ENCODE measurements at places on chromosomes 13 and 19. TPM values are rescaled to one million over a fixed set of nuclear protein-coding genes. Genes with fewer than 3 reads are reported as not detected.

GRCh38 chr13:67662997-67663396, 432.9 kb upstream of the PCDH9 start:
- no peak overlapping the region for H3K27ac ChIP-seq
- H3K27me3 ChIP-seq, result no peaks in the 10 kb centered on the region
- no peaks in the 10 kb centered on the region for H3K4me1 ChIP-seq
- no peaks in the 10 kb centered on the region for H3K36me3 ChIP-seq

Gene SIGLEC14
- 0.33 TPM for total RNA-seq

DNA sequence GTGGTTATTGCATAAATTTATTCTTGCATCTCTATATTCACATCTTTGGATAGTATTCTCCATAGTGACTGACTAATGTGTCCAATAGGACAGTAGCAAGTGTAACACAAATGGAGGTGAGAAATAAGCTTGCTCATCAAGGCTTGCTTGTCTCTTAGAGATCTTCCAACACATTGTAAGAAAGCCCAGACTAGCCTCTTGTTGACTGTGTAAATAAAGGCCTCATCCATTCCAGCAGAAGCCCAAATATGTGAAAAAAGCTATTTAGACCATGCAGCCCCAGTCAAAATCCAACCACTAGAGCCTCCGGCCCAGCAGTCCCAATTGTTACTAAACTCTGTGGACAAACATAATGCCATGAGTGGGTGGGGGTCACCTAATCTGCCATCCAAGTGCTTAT, 2.7 kb upstream of the ZNF615 start:
- no peak for DNase-seq
- no peak overlapping the region for H3K4me3 ChIP-seq
- H3K36me3 ChIP-seq, result peaks cover 28% of the 10 kb centered on the region
- H3K27ac ChIP-seq, result no peak overlapping the region

GRCh38 chr19:29671393-29672160, 6.3 kb downstream of the PLEKHF1 start:
- no peaks in the 10 kb centered on the region for H3K27me3 ChIP-seq
- H3K4me1 ChIP-seq, result peaks cover 98% of the 10 kb centered on the region
- H3K4me3 ChIP-seq, result peak overlapping the region; percentile 29
- peak overlapping the region; percentile 98 for H3K27ac ChIP-seq

DNA sequence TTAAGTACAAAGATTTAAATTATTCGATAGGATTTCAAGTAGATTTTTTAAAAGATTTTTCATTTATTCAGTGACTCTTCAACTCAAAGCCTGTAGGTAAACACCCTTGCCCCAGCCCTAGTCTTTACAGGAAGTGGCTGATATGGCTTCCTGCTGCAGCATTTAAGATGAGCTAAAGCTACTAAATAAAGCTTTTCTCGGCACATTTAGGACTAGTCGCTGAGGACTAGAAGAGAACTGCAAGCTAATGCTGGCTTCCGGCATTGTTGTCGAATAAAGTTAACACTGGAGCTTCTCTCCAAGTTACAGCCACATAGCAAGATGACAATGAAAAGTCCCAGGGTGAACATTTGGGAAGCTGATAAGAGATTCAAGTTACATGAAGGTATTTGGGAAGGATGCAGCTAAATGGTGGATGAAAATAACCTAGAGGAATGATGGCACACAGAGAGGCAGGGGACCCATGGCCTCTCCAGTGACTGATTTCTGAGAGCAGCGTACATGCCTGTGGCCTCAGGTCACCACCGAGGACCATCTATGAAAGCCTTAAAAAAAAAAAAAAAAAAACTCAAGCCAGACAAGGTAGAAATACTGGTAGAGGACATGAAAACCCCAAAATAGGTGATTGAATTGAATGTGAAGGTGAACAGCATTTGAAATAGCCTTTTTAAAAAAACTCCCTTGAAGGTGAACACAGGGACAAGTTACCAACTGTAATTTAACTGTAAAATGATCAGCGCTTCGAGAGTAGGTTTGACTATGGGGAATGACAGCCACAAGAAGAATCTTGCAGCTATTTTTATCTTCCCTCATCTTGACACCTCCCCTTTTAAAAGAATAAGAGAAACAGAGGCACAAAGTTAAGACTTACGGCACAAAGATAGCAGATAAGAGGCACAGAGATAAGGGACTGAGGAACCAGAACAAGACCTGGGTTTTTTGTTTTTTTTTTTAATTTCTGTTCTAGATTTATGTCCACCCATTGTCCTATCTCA, 155.4 kb downstream of the DCT start:
- no peak overlapping the region for H3K4me3 ChIP-seq
- H3K4me1 ChIP-seq, result peaks cover 8% of the 10 kb centered on the region
- no peaks in the 10 kb centered on the region for H3K36me3 ChIP-seq
- DNase-seq, result no peak

Gene ZBTB32
- not detected for total RNA-seq

- no peak for DNase-seq
- H3K36me3 ChIP-seq, result peaks cover 21% of the 10 kb centered on the region
- no peak overlapping the region for H3K4me3 ChIP-seq
- H3K4me1 ChIP-seq, result peaks cover 9% of the 10 kb centered on the region
Observed at GRCh38 chr13:95624020-95624419, 20.5 kb downstream of the DZIP1 start.

GRCh38 chr19:36059180-36059910, 4.6 kb downstream of the WDR62 start:
- no peaks in the 10 kb centered on the region for H3K27me3 ChIP-seq
- peaks cover 10% of the 10 kb centered on the region for H3K4me1 ChIP-seq
- H3K4me3 ChIP-seq, result no peak overlapping the region
- H3K36me3 ChIP-seq, result no peaks in the 10 kb centered on the region
- no peak overlapping the region for H3K27ac ChIP-seq

DNA sequence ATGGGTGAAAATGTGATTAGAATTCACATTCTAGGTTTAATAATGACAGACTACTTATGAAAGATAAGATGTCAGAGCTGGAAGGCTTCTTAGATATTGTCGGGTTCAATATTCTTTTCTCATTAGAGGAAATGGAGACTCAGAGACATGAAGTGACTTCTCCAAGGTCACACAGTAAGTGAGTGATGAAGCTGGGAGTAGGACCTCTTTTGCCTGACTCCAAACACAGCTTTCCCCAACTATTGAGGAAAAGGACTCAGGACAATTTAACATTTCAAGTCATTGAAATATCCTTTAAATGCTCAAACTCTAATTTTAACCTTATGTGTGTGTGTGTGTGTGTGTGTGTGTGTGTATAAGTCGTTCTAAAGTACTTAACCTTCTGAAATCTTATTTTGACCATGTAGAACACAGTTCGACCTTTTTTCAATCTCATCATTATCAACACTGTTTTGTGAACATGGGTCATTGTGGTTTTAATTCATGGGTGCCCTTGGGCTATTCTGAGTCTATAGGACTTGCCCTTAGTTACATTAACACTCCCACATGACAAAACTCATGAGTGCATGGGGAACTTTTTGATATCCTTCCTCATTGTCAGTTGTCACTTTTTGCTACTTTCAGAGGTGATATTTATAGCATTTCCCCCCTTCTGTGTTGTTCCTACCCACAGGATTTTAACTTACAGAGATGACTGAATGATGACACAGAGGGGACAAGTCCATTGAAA, 53.0 kb downstream of the LRCH1 start:
- peaks cover 97% of the 10 kb centered on the region for H3K4me1 ChIP-seq
- no peak overlapping the region for H3K4me3 ChIP-seq
- peak overlapping the region; percentile 79 for H3K27ac ChIP-seq
- H3K36me3 ChIP-seq, result no peaks in the 10 kb centered on the region

- no peak for DNase-seq
- H3K4me1 ChIP-seq, result no peaks in the 10 kb centered on the region
- H3K27ac ChIP-seq, result no peak overlapping the region
- no peaks in the 10 kb centered on the region for H3K36me3 ChIP-seq
- H3K27me3 ChIP-seq, result peaks cover 15% of the 10 kb centered on the region
Observed at GRCh38 chr19:7010722-7011593, 10.3 kb downstream of the MBD3L2B start.

Gene ZNF728
- total RNA-seq, result 5.6 TPM

Gene KCNRG
- total RNA-seq, result not detected

DNA sequence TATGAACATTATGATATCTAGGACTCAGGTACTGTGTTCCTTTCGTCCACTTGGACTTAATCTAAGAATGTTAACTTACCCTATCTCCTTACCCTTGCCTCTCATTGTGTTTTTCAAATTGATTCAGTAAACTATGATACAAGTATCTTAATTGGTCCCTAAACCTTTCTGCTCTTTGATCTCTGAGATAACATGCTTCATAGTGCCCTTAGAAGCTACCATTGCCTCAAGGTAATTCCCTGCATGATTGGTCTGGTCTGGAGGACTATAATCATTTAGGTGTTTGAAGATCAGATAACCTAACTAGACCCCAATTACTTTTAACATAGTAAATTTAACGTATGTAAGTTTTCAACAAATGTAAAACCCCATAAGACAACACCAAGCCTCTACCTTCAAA, 169.9 kb upstream of the NBEA start:
- no peak for DNase-seq
- no peak overlapping the region for H3K4me3 ChIP-seq
- H3K4me1 ChIP-seq, result peaks cover 7% of the 10 kb centered on the region

- H3K27ac ChIP-seq, result no peak overlapping the region
- no peak overlapping the region for H3K4me3 ChIP-seq
- no peak for DNase-seq
- H3K36me3 ChIP-seq, result no peaks in the 10 kb centered on the region
- no peaks in the 10 kb centered on the region for H3K27me3 ChIP-seq
Observed at GRCh38 chr13:50209631-50210030, 194.4 kb downstream of the KCNRG start.

Gene RDH8
- total RNA-seq, result not detected

Gene RFPL4A
- total RNA-seq, result not detected

DNA sequence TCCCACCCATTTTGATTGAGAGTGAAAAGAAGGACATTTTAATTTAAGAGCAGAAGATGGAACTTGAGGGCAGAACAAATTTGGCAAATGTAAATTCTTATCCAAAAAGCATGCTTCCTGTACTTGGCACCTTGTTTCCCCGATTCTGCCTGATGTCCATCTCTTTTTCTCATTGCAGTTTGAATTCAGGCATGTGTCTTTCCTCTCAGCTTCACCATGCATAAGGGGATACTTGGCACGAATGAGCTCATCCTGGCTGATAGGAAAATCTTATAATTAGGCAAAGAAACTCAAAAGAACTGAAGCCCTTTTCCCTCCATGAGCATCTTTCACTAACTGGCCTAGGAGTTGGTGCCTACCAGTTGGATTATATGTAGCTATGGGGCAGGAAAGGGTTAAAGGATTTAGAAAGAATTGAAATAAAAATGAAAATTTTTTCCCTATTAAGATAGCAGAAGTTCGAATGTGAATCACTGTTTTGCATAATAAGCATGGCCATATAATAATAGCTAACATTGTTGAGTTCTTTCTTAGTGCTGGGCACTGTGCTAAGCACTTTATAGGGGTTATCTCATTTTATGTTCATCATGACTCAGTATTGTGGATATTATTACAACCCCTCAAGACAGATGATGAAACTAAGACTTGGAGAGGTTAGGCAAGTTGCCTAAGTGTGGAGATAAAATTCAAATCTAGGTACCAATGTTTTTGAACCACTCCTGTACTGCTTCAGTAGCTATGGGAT, 386.6 kb downstream of the KCNRG start:
- no peaks in the 10 kb centered on the region for H3K36me3 ChIP-seq
- no peak for DNase-seq
- H3K27me3 ChIP-seq, result no peaks in the 10 kb centered on the region
- H3K4me3 ChIP-seq, result no peak overlapping the region
- peaks cover 41% of the 10 kb centered on the region for H3K4me1 ChIP-seq
- no peak overlapping the region for H3K27ac ChIP-seq

DNA sequence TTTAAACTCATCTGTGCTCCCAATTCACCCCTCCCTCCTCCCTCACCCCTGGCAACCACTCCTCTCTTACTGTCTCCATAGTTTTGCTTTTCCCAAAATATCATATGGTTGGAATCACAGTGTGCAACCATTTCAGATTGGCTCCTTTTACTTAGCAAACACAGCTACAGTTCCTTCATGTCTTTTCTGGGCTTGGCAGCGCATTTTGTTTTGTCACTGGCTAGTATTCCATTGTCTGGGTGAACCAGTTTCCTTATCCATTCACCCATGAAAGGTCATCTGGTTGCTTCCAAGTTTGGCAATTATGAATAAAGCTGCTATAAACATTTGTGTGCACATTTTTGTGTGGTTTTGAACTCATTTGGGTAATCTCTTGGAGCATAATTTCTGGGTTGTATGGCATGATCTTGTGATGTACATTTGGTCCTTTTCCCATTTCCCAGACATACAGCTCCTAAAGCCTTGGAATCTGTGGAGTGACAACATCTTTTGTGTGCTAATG, 23.9 kb upstream of the GAS6 start:
- no peak overlapping the region for H3K27ac ChIP-seq
- H3K4me1 ChIP-seq, result peaks cover 29% of the 10 kb centered on the region
- H3K4me3 ChIP-seq, result no peak overlapping the region
- H3K36me3 ChIP-seq, result no peaks in the 10 kb centered on the region
- H3K27me3 ChIP-seq, result no peaks in the 10 kb centered on the region

- peaks cover 7% of the 10 kb centered on the region for H3K4me1 ChIP-seq
- DNase-seq, result no peak
- no peak overlapping the region for H3K4me3 ChIP-seq
- no peaks in the 10 kb centered on the region for H3K27me3 ChIP-seq
- peaks cover 7% of the 10 kb centered on the region for H3K36me3 ChIP-seq
Observed at GRCh38 chr19:4352701-4353121, 9.3 kb downstream of the MPND start.

- H3K36me3 ChIP-seq, result no peaks in the 10 kb centered on the region
- no peaks in the 10 kb centered on the region for H3K27me3 ChIP-seq
- no peak overlapping the region for H3K4me3 ChIP-seq
- H3K4me1 ChIP-seq, result peaks cover 43% of the 10 kb centered on the region
- no peak for DNase-seq
- H3K27ac ChIP-seq, result no peak overlapping the region
Observed at GRCh38 chr13:99051768-99052455, 74.0 kb upstream of the DOCK9 start.

Gene OR7D2
- total RNA-seq, result 0.16 TPM
